GM12865 (cell line): ENCODE measurements at places on chromosomes 5 and 9.

GRCh38 chr9:78439866-78440830 is 143.2 kb downstream of the PSAT1 start:
- DNase-seq = no peak

DNA sequence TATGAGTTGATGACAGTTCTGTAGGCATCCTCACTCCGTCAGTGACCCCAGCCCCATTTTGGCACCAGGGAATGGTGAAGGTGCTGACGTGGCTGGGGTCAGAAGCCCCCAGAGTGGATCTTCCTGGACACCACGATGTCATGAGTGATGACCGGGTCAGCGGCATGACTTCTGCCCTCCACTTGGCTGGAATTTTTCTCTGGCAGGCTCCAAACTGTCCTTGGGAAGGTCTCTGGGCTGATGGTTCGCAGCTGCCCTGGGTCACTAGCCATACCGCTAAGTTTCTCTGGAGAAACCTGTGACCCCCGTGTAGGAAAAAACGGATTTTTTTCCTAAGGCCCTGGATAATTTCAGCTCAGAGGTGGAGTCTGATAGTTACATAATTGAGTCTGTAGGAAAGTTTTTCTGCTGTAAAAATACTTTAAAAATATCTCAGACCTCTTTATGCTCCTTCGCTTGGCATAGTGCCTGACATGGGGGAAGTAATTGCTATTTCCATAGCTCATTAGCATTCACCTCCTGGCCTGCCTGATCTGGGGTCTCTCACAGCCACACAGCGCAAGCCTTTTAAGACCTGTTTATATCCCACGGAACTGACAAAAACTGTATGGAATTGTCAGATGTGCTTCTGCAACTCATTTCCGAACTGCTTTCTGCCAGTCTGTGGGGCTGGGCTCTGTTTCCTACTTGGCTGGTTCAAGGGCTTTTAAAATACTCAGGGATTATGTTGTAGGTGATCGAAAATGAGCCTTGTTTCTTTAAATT is 69.2 kb downstream of the ANGPTL2 start:
- no peak for DNase-seq

DNA sequence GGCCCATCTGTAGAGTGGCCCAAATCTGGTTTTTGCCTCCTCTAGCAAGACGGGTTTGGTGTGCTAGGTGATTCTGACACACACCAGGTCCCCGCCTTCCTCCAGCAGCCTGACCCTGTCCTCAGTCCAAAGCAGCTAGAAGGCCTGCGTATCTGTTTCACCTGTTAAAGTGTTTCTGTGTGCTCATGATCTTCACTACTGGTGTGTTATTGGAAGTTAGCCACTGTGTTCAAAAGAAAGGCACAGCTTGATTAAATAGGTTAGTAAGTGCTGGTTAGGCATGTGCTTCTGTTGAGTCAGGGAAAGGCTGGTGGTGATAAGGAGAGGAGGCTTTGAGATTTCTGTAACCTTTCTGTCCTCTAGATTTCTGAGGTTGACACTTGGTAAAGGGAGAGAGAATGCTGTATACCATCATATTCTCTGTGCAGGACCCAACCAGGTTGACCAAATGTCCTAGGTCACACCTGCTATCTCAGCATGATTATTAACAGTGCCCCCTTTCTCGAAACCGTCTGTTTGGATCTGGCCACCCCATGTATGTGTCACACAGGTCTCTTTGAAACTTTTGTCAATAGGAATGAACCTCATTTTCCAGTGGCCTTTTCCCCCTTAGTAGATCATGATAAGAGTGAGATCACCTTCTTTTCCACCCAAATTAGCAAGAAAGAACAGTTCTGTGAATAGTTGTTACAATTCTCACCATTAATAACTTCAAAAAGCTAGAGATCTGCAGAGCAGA is 58.8 kb downstream of the ARHGAP26 start:
- DNase-seq = no peak

GRCh38 chr5:113896789-113897188 is 383.3 kb downstream of the YTHDC2 start:
- DNase-seq = no peak

- no peak for DNase-seq
These were observed 97.8 kb downstream of the STK32A start for GRCh38 chr5:147332658-147333057.

- no peak for DNase-seq
These were observed 67.4 kb downstream of the CARTPT start for GRCh38 chr5:71786337-71787055.

DNA sequence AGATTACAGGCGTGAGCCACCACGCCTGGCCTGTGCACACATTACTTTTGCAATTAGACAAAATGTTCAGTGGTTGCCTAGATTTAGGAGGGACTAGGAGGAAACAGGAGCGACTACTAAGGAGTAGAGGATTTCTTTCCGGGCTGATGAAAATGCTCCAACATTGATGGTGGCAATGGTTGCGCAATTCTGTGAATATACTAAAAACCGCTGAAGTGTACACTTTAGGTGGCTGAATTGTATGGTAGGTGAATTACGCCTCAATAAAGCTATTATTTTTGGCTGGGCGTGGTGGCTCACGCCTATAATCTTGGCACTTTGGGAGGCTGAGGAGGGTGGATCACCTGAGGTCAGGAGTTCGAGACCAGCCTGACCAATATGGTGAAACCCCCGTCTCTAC is 46.8 kb upstream of the STXBP1 start:
- DNase-seq = no peak

- DNase-seq = no peak
These were observed 121.5 kb upstream of the RAI14 start for GRCh38 chr5:34534523-34535103.

GRCh38 chr5:107893642-107894041 is 222.9 kb upstream of the EFNA5 start:
- DNase-seq = no peak

DNA sequence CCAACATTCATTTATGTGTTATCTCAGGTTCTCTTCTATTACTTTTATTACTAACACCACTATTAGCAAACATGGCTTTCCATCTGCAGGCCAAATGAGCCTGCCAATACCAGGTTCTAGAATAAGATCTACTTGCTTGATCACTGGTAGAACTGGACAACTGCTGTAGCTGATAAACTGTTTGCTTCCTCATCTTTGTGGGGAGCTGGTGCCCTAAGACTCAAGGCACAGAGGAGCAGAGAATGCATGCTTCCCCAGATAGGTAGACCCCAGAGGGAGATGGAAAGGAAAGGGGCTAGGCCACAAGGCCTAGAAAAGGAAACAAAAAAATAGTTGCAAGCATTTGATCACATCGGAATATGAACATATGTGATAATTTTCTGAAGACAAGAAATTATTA is 30.7 kb upstream of the AUH start:
- no peak for DNase-seq

GRCh38 chr9:122281368-122281767 is 16.7 kb downstream of the MRRF start:
- no peak for DNase-seq

DNA sequence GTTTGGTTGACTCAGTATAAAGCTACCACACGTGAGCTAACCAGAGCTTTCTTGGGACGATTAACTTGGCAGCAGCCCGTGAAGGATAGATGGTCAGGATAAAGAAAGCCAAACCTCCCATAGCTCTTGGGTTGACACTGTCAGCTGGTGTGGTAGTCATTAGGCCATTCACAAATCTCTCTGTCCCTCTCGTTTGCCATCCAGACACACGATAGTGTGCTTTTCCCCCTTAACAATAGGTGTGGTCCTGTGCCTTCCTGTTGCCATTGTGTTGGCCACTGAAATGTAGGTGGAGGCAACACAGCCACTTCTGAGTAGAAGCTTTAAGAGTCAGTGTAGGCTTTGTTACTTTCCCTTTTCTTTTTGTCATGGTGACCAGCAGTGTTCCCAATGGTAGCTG is 11.7 kb downstream of the OR13J1 start:
- DNase-seq = no peak

DNA sequence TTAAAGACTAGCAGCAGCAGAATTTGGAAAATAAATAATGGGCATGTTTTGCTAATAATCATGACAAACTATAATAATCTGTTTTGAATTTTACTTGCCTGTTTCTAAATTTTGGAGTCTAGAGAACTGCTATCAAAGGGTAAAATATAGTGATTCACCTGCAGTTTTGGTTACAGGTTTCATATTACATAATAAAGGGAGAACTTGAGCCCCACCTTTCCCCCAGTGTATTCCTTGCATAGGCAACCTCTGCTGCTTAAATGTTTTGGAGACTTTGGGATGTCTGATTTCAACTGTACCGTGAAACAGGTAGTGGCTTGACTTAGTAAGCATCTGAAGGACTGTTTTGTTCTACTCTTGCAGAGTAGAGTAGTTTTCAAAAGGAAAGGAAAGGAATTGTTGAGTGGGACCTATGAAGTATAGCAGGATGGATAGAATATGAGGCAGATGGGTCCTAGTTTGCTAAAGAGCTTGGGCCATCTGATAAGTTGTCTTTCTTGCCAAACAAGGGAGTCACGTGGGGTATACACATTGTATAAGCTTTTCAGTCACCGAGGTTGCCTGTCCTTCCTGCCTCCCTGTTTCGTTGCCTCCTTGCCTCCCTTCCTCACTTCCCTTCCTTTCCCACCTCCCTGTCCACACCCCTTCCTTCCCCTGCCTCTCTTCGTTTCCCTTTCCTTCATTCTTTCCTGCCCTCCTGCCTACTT is 19.1 kb downstream of the CREBRF start:
- no peak for DNase-seq

- DNase-seq = no peak
These were observed 4.4 kb downstream of the ABL1 start for GRCh38 chr9:130839132-130840111.

DNA sequence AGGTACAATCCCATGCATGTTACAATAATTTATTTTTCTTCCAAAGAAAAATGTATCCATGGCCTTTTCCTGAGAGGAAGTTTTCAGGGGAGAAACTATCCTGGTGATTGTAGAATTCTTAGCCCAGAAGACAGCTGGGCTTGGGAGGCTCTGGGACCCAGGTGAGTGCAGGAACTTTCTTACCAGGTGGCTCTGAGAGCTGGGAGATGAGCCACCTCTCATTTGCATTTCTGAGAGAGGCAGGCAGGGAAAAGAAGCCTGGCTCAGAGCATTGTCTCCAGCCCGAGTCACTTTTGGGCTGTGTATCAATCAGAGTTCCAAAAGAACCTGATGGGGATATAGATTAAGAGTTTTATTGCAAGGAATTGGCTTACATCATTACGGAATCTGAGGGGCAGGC is 52.7 kb downstream of the ALG2 start:
- no peak for DNase-seq

- no peak for DNase-seq
These were observed 32.3 kb downstream of the HK3 start for GRCh38 chr5:176866707-176867310.

- no peak for DNase-seq
These were observed 173.8 kb downstream of the SGCD start for GRCh38 chr5:156500755-156501154.

GRCh38 chr5:93305984-93306383 is 275.0 kb downstream of the NR2F1-AS1 start:
- peak; percentile 15 for DNase-seq

- no peak for DNase-seq
These were observed 511.1 kb downstream of the PSAT1 start for GRCh38 chr9:78808048-78808447.

GRCh38 chr9:125391704-125392103 is 130.1 kb downstream of the GAPVD1 start:
- DNase-seq = no peak
